ENCODE measurements at places on chromosomes 6 and 20. TPM values are rescaled to one million over a fixed set of nuclear protein-coding genes. Genes with fewer than 3 reads are reported as not detected.

TPD52L1 gene
- total RNA-seq: 54.3 TPM

GGTLC1 gene
- total RNA-seq: not detected

ACTL10 gene
- not detected for total RNA-seq

TRAPPC3L gene
- not detected for total RNA-seq

ESR1 gene
- not detected for total RNA-seq

SIRPA gene
- 22.5 TPM for total RNA-seq

HLA-DPA1 gene
- not detected for total RNA-seq

Data from A549 treated with dexamethasone at 1 μM for 4 hours (cell line).